ENCODE measurements at places on chromosomes 5 and 9.

DNA sequence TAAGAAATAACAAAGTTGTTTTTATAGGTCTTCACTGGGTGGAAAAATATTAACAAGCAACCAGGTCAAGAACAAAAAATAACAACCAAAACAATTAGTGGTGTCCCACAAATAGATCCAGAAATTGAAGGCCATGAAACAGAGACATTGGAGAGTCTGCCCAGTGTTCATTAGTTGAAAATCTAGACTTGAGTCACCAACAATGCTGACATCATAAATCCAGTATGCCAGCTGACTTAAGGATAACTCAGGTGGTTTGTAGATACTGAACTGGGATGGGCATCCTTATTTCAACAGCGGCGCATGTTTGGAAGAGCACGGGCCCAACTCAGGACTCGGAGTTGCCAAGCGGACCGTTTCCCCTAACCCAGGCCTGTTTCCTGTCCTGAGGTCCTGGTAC lies 80.7 kb upstream of the TNFAIP8 start:
- no peak for DNase-seq

DNA sequence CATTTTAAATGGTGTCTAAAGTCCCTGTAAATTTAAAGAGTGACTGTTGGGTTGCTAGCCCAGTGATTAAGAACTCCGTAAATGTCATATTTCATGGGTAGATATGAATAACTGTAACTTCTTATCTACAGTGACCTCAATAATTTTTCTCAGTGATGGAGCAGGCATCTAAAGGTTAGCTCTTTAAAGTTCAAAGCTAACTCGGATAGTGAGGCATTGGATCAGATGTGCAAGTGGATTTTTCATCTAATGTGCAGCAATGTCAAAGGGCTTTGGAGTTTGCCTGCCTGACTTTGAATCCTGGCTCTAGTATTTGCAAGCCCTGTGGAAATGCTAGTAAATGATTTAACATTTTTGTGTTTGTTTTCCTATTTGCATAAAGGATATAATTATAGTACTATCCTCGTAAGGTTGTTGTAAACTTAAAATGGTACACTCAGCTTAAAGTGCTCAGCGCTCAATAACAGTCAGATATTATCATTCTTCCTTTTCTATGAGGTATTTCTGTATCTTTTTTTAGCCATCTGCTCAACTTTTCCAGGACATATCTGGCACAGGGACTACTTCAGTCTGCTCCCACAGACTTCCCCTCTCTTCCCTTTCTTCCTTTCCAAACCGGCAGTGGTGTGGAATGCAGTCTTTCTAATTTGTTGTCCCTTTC lies 163.7 kb upstream of the ELL2 start:
- no peak for DNase-seq

DNA sequence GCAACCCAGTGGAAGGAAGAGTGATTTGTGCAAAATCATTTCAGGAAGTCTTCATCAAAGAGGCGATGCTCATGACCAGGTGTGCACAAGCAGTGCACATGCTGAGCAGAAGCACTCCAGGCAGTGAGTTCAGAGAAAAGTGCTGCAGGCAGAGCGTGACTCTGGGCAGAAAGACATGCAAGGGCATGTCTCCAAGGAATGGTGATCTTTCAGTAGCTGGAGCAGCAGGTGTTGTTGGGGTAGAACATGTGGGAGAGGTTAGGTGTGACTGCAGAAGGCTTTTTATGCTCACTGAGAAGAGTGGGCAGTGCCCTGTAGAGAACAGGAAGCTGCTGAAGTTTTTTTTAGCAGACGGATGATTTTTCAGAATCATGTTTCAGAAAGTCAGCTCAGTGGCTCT lies 545.4 kb upstream of the TLE4 start:
- no peak for DNase-seq

DNA sequence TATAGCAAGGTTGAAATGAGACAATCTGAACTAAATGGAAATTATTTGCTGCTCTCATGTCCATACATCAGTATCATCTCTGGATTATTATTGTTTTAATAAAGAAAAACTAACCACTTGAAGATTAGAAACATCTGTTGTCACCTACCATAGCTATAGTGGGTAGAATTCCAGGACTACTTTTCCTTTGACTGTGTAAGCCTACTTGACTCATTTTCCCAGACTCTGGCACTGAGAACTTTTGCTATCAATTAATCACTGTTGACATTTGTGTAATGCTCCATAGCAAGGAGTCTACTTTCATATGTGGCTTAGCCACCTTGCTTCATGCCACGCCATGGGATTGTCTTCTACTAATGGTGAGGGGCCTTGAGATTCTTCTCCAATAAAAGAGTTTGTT lies 59.9 kb upstream of the ARRDC3 start:
- DNase-seq = no peak

DNA sequence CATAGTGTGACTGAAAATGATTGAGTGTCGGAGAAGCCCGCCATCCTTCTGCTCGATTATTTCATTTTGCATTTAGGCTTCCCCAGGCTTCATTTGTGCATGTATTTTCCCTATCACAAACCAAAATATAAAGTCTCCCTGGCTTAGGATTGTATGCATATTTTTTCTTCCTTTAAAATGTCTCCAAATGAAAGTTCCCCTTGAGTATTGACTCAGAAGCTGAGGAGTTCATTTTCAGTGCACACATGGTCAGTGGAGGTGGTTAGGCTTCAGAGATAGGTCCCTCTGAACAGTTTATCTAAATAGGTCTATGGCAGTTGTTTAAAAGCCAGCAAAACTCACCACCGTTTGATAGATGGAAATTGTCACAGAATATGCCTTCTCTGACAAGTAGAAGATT lies 97.2 kb downstream of the TLE4 start:
- DNase-seq = no peak

- no peak for DNase-seq
Measured at GRCh38 chr5:1505506-1506241, 18.1 kb downstream of the LPCAT1 start.

DNA sequence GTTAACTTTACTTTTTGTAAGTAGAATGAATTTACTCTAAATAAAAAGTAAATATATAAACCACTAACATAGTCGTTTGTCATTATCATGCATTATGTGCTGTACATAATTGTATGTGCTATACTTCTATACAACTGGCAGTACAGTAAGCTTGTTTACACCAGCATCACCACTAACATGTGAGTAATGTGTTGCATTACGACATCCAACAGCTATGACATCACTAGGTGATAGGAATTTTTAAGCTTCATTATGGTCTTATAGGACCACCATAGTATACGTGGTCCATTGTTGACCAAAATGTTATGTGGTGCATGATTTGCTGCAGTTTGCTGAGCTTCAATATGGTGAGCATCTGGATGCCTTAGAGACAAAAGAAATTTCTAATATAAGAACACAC lies 819.1 kb upstream of the GRAMD2B start:
- no peak for DNase-seq

- DNase-seq = no peak
Measured at GRCh38 chr9:20854444-20854843, 170.4 kb downstream of the FOCAD start.

DNA sequence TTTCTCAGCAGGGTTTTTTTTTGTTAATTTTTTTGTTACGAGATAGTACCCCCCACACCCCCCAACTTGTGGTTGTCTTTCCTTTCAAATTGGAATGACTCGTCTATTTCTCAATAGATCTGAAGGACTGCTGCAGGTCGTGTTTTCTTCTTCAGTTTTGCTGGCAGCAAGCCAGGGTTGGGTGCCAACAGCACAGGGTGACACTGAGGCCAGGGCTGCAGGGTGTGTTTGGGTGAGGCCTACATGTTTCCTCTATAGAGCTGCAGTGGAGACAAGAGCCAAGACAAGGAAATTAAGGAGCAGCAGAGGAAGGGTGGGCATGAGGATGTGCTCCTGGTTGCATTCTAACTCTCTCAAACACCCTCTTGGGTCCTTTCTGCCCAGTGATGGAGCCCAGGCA lies 52.2 kb downstream of the NXNL2 start:
- DNase-seq = no peak

GRCh38 chr5:177304392-177305119 lies 957 bp downstream of the PRELID1 start:
- DNase-seq = no peak

- no peak for DNase-seq
Measured at GRCh38 chr5:98986587-98986986, 57.8 kb upstream of the CHD1 start.

GRCh38 chr9:96135753-96136290 lies 166.2 kb downstream of the HSD17B3 start:
- no peak for DNase-seq

DNA sequence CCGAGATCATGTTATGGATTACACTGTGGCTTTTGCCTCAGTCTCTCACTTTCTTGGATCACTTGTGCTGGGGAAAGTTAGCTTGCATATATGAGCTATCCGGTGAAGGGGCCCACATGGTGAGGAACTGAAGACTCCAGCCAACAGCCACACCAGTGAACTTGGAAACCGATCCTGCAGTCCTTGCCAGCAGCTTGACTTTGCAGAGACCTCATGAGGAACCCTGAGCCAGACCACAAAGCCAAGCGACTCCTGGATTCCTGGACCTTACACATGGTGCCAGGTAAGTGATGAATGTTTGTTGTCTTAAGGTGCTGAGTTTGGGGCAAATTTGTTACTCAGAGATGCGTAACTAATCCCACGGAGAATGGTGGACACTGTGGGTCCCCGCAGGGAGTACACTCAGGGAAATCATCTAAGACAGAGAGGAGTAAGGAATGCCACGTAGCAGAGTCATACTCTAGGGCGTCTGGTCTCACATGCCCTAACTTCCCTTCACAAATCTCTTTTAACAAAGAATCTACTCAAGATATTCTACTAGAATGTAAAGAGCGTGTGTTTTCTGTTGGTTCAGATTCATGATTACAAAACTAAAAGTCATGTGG lies 76.5 kb upstream of the PJA2 start:
- DNase-seq = no peak

DNA sequence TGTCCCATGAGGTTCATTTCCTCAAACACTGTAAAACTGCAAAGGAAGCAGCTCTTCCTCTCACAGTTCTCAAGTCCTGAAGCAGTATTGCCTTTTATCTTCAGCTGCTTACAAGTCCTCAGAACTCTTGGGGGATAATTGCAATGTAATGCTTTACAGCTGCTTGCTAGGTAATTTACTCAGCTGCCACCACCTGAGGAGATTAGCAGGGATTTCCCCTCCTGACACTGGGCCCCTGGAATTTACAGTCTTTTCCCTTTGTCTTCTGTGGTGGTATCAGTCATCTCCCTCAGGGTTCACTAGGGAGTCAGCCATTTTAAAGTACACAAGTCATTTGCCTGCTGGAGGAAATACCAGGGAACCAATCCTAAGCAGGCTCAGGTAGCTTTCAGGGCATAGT lies 754.3 kb upstream of the GRAMD2B start:
- DNase-seq = no peak

DNA sequence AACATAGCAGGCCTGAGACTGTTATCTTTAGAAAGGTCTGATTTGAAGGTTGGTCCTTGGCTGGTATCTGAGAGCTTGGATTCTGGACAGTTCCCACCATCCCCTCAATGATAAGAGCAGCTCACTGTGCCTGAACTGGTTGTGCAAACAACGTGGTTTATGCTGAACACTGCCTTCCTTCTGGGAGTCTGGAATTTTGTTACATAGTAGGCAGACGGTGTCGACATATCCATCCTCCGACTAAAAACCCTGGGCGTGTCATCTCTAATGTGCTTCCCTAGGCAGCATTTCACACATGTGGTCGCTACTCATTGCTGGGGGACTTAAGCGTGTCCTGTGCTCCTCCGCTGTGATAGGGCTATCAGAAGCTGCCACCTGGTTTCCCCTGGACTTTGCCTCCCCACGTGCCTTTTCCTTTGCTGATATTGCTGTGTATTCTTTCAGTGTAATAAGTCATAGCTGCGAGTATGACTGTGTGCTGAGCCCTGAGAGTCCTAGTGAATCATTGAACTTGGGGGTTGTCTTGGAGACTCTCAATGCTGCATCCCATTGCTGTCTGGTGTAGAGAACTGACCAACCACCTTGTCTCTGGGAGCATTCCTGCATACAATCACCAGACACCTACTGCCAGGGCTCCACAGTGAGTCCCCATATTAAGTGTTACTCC lies 119.1 kb upstream of the TBC1D2 start:
- no peak for DNase-seq

DNA sequence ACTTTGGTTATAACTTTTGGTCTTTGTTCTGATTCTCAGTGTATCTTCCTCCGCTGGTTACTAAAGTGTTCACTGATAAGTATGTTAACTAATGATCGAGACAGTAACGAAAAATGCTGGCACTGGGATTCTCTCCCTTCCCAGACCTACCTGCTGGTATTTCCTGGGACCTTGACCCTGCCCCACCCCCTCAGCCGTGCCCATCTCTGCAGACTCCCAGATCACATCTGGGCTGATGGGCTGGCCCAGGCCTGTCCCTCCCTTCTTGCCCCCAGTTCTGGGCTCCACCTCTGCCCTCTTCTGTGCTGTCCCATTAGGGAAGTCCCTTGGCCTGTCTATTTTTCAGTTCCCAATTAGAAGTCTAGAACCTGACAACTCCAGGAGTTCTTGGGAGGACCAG lies 46.9 kb downstream of the NEURL1B start:
- DNase-seq = no peak

DNA sequence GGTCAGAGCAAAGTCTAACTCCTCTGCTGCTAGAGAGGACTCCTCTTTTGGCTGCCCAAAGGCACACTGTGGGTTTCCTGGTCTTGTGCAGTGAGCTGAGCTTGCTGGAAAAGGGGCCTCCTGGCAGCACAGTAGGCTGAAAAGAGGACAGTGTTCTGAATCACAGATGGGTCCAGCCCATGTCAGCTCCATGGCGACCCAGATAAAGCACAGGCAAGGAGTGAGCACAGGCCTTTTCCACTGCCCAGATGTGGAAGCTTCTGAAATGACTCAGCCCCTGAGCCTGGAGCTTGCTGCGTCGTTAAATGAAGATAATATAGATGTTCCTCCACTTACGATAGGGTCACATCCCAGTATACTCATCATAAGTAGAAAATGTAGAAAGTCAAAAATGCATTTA lies 8.1 kb downstream of the CCDC180 start:
- DNase-seq = no peak

DNA sequence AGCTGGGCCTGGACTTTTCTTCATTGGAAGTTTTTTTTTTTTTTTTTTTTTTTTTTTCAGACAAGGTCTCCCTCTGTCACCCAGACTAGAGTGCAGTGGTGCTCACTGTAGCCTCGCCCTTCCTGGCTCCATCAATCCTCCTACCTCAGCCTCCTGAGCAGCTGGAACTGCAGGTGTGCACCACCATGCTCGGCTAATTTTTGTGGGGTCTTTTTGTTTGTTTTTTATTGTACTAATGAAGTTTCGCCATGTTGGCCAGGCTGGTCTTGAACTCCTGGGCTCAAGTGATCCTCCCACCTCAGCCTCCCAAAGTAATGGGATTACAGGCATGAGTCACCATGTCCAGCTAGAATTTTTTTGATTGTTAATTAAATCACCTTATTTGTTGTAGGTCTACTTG lies 3.6 kb downstream of the DNAJC18 start:
- no peak for DNase-seq

GRCh38 chr9:34994260-34994899 lies 4.8 kb downstream of the DNAJB5 start:
- no peak for DNase-seq

- DNase-seq = no peak
Measured at GRCh38 chr9:133153227-133154096, 10.3 kb downstream of the GBGT1 start.

- no peak for DNase-seq
Measured at GRCh38 chr5:174831031-174831660, 106.8 kb downstream of the MSX2 start.
